Right atrium auricular region (tissue), 2 donors: ENCODE measurements at places on chromosomes 1 and 21. TPM values are rescaled to one million over a fixed set of nuclear protein-coding genes. Genes with fewer than 3 reads are reported as not detected.

NUDT4B gene
- 96.0 TPM for total RNA-seq

KRTAP13-2 gene
- not detected for total RNA-seq

DNA sequence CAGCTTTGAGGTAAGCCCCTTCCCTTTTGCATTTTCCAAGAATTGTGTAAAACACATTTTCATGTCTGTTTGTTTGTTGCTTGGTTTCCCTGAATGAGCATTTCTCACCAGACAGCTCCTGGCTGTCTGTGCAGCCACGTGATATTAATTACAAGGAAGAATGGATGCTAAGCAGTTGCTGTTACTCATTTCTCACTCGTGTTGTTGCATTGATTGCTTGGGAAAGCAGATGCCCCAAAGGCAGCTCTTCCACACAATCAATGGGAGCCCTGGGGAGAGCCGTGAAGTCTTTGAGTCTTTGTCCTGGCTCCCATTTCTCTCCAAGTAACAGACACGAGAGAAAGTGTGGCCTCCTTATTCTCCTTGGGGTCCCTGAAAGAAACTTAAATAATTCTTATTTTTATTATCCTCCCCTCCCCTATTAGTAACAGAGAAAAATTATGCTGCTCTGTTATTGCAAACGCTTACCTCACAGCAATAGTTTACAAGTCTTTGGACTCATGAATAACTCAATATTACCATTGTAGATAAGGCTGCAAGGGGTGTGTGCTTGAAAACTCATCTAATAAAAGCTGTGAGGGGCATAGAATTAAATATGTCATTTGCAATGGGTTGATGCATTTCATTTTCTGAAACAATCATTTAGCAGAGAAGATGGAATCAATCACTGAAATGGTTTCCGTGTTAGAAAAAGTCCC is 127.7 kb upstream of the CAMK1G start:
- H3K27ac ChIP-seq: no peak overlapping the region
- no peaks in the 10 kb centered on the region for H3K27me3 ChIP-seq
- H3K4me3 ChIP-seq: no peak overlapping the region
- DNase-seq: no peak

ANKRD65 gene
- 2.4 TPM for total RNA-seq

DNA sequence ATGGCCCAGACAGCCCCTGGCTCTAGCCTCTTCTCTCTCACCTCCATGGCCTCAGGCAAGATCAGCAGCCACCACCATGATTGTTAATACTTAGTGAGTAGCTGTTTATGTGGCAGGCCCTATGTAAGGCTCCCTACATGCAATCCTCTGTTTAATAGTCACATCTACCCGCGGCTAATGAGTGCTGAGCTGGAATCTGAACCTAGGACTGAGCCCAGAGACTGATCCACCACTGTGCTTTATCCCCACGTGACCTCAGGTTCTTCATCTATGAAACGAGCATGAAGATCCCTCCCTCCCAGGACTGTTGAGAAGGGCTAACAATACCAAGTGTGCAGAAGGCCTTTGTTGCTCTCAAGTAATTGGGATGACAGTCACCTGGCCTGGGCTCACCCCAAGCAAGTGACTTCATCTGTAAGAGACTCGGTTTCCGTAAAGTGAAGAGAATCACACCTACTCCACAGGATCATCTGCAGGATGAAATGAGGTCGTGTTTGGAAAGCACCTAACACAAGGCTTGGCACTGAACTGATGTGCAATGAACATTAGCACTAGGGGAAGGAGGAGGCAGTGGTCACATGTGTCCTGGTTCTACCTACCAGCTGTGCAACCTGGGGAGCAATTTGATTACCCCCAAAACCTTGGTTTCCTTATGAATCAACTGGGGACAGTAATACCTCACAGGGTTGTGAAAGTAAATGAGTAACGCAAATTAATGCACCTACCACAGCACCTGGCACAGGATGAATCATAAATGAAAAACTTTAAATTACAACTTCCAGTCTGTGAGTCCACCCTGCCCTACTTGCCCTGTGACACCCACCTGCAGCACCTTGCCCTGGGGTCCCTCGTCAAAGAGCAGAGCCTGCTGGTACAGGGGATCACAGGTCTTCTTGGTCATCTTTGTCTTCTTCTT is 37.2 kb downstream of the RIMS3 start:
- DNase-seq: no peak
- H3K36me3 ChIP-seq: no peaks in the 10 kb centered on the region
- H3K4me3 ChIP-seq: no peak overlapping the region
- H3K27me3 ChIP-seq: no peaks in the 10 kb centered on the region

DNA sequence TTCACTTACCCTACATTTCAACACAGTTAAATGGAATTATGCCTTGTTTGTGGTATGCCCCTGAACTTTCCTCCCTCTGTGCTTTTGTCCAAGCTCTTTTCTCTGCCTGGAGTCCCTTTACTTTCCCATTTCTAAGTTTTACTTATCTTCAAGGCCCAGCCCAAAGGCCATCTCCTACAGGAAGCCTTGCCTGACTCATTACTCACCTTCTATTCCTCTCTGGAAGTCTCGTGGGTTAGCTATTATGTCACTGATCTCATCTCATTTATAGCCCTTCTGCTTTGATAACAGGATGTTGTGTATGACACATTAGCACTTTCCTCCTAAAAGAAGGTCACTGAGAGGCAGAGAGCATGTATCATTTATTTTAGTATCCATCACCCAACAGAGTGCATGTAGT is 78.8 kb upstream of the CD1D start:
- no peak for DNase-seq
- H3K27me3 ChIP-seq: peaks cover 3% of the 10 kb centered on the region
- H3K4me1 ChIP-seq: no peaks in the 10 kb centered on the region
- no peak overlapping the region for H3K4me3 ChIP-seq
- H3K27ac ChIP-seq: no peak overlapping the region
- H3K36me3 ChIP-seq: no peaks in the 10 kb centered on the region

VANGL2 gene
- 8.1 TPM for total RNA-seq

GRCh38 chr1:14876747-14877146 is 276.8 kb upstream of the TMEM51 start:
- H3K4me1 ChIP-seq: no peaks in the 10 kb centered on the region
- H3K27ac ChIP-seq: no peak overlapping the region
- no peaks in the 10 kb centered on the region for H3K36me3 ChIP-seq
- no peak overlapping the region for H3K4me3 ChIP-seq

GRCh38 chr1:55575571-55576279 is 360.6 kb upstream of the USP24 start:
- H3K27me3 ChIP-seq: no peaks in the 10 kb centered on the region
- no peak overlapping the region for H3K4me3 ChIP-seq
- peaks cover 14% of the 10 kb centered on the region for H3K4me1 ChIP-seq

- no peak overlapping the region for H3K4me3 ChIP-seq
- DNase-seq: no peak
- H3K27me3 ChIP-seq: no peaks in the 10 kb centered on the region
- H3K27ac ChIP-seq: no peak overlapping the region
These were observed 23.5 kb downstream of the GLIS1 start for GRCh38 chr1:53715478-53715877.

- H3K27ac ChIP-seq: peak overlapping the region; percentile 69
- no peaks in the 10 kb centered on the region for H3K27me3 ChIP-seq
- H3K4me1 ChIP-seq: no peaks in the 10 kb centered on the region
- peak; percentile 79 for DNase-seq
These were observed 70.6 kb downstream of the FGGY start for GRCh38 chr1:59367301-59368007.

DNA sequence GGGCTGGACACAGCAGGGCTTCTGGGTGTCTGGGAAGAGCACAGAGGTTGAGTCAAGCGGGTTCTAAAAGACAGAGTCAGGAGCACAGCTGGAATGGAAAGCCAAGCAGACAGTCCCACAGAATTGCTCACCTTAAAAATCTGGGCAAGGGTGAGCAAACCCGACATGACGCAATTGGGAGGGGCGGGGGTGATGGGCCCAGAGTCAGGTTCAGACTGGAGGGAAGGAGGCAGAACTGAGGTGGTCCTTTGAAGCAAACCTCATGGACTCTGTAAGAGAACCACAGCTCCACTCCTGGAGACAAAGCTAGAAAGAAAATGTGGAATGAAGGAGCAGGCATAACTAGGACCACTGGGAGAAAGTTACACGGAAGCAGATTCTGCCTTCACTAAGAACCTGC is 49.0 kb downstream of the FAM78B start:
- no peaks in the 10 kb centered on the region for H3K27me3 ChIP-seq
- H3K4me1 ChIP-seq: no peaks in the 10 kb centered on the region
- H3K27ac ChIP-seq: no peak overlapping the region
- H3K4me3 ChIP-seq: no peak overlapping the region

DNA sequence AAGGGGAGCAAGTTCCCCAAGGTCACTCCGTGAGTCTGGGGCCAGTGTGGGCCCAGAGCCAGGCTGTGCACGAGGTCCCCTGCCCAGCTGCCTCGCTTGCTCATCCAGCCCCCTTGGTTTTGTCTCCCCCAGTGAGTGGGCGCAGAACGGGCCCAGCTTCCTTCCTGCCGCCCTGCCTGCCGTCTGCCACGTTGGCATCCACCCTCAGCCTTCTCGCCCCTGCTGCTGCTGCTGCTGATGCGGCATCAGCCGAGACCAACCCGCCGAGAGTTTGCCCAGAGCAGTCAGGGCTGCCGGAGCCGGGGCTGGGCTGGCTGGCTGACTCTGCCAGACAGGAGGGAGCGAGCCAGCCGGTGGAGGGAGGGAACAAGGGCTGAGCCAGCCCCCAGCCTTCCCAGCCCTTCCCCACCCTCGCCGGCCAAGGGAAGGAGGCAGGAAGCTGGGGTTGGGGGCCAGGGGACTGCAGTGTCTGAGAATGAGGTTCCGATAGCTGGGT is 31.4 kb upstream of the WASF2 start:
- no peak overlapping the region for H3K4me3 ChIP-seq
- H3K4me1 ChIP-seq: no peaks in the 10 kb centered on the region
- no peaks in the 10 kb centered on the region for H3K36me3 ChIP-seq
- peak overlapping the region; percentile 86 for H3K27ac ChIP-seq

GRCh38 chr1:147821883-147822282 is 61.5 kb upstream of the GJA5 start:
- no peaks in the 10 kb centered on the region for H3K27me3 ChIP-seq
- H3K36me3 ChIP-seq: no peaks in the 10 kb centered on the region
- H3K4me1 ChIP-seq: peaks cover 29% of the 10 kb centered on the region
- DNase-seq: peak; percentile 68

DNA sequence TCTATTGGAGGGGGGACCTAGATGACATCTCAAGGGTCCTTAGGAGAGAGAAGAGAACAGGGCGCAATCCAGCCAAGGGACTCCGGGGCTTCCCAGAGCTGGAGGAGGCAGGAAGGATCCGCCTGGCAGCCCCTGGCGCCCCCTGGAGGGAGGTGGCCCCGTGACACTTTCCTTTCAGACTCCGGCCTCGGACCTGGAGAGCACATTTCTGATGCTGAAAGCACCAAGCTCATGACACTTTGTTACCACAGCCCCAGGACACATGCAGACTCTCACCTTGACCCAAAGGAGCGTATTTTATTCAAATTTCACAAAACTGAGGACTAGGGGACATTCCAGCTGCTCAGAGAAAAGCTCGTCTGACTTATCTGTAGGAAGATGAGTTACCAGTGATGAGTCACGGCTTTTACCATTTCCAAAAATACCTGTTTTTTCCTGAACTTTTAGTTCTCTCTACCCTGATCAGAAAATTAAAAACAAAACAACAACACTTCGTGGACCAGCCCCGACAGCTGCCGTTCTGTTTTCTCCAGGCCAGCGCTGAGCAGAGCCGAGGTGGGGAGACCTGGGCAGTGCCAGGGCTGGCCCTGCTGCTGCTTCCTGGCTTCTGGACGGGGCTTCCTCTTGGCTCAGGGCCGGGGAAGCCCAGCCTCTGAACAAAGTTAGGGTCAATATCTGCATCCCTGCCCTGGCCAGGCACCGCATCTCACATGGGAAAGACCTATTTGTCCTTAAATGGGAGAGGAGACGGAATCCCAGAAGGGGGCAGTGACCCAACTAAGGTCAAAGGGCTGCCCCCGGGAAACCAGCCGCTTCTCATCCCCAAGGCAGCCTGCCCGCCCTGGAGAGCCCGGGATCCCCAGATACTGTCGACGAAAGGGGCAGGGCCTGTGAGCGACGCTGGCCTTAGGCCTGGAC is 21.6 kb upstream of the POFUT2 start:
- no peak overlapping the region for H3K4me3 ChIP-seq
- no peak for DNase-seq
- H3K27me3 ChIP-seq: no peaks in the 10 kb centered on the region

DNA sequence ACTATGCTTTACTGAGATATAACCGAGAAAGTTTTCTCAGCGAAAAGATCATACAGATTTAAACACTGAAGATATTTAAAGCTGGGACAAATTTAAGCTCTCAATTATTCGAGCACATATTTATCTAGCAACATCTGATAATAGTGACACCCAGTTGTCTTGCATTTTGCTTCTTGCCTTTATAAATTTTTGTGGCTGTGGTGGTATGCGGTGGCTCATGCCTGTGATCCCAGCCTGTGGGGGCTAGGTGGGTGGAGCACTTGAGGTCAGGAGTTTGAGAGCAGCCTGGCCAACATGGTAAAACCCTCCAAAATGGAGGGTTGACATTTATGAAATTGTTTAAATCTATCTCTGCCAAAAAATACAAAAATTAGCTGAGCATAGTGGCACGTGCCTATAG is 312.2 kb downstream of the SPATA17 start:
- no peaks in the 10 kb centered on the region for H3K27me3 ChIP-seq
- no peaks in the 10 kb centered on the region for H3K4me1 ChIP-seq
- H3K27ac ChIP-seq: no peak overlapping the region
- no peak overlapping the region for H3K4me3 ChIP-seq
- H3K36me3 ChIP-seq: no peaks in the 10 kb centered on the region

TADA1 gene
- 10.9 TPM for total RNA-seq

GRCh38 chr1:77534456-77534855 is 148.0 kb downstream of the ZZZ3 start:
- H3K27me3 ChIP-seq: no peaks in the 10 kb centered on the region
- H3K27ac ChIP-seq: no peak overlapping the region
- no peaks in the 10 kb centered on the region for H3K4me1 ChIP-seq
- H3K4me3 ChIP-seq: no peak overlapping the region
- DNase-seq: no peak

DNA sequence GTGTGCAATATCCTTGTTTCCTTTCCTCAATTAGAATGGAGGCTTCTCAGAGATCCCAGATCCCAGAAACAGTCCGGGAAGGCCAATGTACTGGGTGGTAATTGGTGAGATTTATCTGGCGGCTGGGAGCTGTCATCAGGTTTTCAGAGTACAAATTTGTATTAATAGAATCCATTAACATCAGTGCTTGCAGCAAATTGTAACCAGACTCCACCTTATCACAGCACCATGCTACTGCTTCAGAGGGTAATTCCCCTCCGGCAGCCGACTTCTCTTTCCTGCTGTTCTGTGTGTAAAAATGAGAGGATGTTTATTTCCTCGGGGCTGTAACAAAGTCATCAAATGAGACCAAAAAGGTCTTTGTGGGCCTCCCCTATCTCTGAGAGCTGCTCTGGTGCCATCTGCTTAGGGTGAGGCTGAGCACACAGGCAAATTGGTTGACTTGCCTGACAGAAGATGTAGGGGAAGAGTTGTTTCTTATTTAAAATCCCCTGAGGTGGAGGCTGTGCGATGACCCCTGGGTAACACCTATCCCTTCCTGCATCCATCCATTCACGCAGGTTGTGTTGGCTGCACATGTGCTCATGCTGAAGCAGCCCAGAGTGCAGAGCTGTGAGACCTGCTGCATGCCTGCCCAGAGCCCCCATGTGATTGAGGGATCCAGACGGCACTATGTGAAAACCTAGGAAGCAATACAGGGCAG is 19.2 kb downstream of the NFASC start:
- H3K4me3 ChIP-seq: no peak overlapping the region
- peaks cover 83% of the 10 kb centered on the region for H3K4me1 ChIP-seq
- no peaks in the 10 kb centered on the region for H3K27me3 ChIP-seq
- H3K36me3 ChIP-seq: no peaks in the 10 kb centered on the region
- peak overlapping the region; percentile 77 for H3K27ac ChIP-seq
